ENCODE measurements at places on chromosomes 5 and 9.

DNA sequence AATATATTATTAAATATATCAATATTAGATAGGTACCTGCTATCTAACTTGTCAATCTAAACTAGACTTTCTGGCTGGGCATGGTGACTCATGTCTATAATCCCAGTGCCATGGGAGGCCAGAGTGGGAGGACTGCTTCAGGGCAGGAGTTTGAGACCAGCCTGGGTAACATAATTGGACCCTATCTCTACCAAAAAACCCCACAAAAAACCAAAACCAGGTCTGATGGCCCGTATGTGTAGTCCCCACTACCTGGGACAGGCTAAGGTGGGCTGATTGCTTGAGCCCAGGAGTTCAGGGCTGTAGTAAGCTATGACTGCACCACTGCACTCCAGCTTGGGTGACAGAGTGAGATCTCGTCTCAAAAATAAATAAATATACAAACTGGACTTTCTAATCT, 55.0 kb downstream of the PJA2 start:
- DNase-seq = no peak

- DNase-seq = no peak
These were observed 21.1 kb downstream of the ZDHHC11B start for GRCh38 chr5:763397-763796.

DNA sequence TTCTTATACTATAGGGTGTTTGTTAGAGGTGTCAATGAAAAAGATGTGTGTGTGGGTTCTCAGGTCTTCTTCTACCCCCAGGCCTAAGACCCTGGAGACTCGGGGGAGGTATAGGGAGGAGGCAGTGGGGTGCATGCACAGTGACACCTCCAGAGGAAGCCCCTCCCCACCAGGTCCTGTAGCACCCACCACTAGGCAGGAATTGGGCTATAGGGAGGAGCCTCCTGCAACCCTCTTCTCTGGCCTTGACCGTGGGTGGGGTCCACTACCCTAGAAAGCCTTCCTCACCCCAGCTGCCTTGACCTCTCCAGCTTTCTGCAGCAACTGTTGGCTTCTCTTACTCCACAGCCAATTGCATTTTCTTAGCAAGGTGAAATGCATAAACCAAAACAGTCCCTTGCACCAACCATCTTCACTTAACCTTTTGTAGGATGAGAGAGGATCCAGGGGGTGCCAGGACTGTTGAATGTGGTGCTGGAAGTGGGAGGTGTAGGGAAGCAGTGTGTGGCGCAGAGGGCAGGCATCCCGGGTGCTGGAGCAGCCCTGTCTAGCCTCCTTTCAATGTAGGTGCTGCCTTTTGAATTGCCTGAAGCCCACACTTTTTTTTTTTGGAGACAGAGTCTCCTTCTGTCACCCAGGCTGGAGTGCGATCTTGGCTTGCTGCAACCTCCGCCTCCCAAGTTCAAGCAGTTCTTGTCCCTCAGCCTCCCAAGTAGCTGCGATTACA, 128.5 kb downstream of the RGS3 start:
- DNase-seq = no peak

DNA sequence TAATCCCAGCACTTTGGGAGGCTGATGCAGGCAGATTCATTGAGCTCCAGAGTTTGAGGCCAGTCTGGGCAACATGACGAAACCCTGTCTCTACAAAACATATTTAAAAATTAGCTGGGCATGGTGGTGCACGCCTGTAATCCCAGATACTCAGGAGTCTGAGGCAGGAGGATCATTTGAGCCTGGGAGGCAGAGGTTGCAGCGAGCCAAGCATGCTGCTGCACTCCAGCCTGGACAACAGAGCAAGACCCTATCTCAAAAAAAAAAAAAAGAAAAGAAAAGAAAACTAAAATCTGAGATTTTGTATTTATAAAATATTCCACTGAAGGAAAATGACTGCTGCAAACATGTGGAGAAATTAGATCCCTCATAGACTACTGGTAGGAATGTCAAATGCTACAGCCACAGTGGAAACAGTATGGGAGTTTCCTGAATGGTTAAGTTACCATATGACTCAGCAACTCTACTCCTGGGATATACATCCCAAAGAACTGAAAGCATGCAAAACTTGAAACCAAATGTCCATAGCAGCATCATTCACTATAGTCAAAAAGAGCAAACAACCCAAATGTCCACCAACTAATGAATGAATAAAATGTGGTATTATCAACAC, 106.1 kb downstream of the UBAP2 start:
- no peak for DNase-seq

GRCh38 chr9:28456861-28457260, 883.6 kb upstream of the C9orf72 start:
- no peak for DNase-seq

- no peak for DNase-seq
These were observed 204.5 kb downstream of the FBXL7 start for GRCh38 chr5:15704397-15704947.

DNA sequence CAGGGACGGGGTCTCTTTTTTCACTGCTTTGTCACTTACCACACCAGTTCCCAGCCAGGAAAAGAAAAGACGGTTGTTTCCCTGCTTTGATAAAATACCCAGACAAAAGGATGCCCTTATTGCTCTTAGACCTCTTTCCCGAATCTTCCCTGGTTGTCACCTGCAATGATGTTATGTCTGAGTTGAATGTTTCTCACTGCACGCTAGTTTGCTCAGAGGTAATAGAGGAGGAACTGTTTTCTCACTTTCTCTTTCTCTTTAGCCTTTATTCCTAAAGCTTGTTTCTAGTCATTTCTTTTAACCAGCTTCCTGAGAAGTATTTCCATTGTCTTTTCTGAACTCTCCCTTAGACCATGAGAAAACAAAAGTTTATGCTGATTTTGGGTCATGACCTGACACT, 32.9 kb downstream of the ACER2 start:
- no peak for DNase-seq

GRCh38 chr5:72845889-72846288, 29.4 kb downstream of the TNPO1 start:
- DNase-seq = no peak

- no peak for DNase-seq
These were observed 13.9 kb downstream of the NINJ1 start for GRCh38 chr9:93119953-93120845.

DNA sequence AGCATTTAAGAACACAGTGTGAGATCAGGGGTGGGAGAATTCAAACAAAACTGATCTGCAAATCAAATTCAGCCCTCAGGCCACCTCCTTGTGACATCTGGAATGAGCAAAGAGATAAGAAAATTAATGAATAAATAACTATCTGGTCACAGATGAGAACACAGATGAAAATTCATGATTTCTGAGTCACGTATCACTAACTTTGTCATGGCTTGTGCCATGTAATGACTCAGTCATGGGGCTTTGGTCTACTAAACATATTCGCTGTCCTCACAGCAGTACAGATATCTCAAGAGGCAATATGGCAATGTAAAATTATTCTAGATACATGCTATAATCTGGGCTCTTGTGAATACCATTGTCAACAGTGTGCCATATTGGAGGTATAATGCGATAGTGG, 274.4 kb downstream of the MAN2A1 start:
- no peak for DNase-seq

DNA sequence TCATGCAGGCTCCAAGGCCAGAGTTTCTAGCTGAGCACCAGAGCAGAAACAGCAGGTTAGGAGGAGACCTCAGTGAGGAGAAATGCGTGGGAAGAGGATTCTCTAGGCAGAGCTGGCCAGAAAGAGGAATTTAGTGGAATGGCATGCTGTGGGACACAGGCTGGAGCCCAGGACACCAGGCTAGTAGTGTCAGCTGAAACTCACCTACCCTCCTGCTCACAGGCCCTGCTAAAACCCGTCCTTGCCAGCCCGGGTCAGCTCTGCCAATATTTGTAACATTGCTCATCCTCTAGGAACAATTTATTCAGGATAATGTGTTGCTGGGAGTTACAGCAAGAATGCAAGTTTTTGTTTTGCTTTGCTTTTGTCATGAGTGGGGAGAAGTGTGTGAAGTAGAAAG, 40.2 kb upstream of the AGXT2 start:
- no peak for DNase-seq

DNA sequence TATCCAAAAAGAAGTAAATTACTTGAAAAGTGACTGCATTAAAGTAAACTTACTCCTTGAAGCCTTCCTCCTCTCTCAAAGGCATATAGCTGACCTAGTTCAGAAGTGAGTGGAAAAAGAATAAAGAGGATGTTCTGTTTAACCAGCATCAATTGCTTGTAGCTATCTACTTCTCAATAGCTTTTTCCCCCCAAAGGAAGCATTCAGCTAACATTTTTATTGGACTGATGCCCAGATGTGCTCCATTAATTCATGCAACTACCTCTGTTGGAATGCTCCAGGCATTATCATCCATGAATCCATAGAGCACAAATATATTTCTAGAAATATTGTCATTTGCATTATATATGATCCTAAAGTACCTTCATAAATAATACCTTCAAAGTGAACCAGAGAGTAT, 132.8 kb downstream of the RASEF start:
- no peak for DNase-seq

- DNase-seq = peak; percentile 40
These were observed 9.9 kb upstream of the CXXC5 start for GRCh38 chr5:139638090-139638735.

DNA sequence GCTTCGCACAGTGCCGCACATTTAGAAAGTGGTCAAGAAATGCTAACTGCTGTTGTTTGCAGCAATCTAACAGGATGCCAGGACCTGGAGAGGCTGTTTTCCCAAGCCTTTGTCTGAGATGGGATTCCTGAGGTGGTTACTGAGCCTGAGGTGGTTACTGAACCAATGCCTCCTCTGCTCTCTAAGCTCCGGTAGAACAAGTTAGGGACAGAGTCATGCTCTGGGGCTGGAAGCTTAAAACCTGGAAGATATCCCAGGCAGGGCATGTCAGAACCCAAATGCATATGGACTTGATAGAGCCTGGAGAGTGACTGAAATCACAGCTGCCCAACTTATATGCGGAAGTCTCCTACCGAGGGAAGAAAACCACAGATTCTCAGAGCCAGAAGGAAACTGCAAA, 46.5 kb upstream of the FAT2 start:
- no peak for DNase-seq

DNA sequence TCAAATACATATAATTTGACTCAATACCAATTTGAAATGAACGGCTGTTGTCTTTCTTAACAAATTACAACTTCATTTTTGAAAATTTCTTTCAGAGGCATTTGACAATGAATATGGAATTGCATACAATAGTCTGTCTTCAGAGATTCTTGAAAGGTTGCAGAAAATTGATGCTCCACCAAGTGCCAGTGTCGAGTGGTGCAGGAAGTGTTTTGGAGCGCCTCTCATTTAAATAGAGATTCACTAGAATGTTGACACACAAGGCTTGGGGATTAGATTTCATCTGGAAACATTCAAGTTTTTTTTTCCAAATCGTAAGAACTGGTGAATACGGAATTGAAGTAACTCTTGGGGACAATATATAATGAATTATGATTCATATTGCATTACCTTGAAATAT, 8.1 kb downstream of the RPS6 start:
- DNase-seq = no peak

DNA sequence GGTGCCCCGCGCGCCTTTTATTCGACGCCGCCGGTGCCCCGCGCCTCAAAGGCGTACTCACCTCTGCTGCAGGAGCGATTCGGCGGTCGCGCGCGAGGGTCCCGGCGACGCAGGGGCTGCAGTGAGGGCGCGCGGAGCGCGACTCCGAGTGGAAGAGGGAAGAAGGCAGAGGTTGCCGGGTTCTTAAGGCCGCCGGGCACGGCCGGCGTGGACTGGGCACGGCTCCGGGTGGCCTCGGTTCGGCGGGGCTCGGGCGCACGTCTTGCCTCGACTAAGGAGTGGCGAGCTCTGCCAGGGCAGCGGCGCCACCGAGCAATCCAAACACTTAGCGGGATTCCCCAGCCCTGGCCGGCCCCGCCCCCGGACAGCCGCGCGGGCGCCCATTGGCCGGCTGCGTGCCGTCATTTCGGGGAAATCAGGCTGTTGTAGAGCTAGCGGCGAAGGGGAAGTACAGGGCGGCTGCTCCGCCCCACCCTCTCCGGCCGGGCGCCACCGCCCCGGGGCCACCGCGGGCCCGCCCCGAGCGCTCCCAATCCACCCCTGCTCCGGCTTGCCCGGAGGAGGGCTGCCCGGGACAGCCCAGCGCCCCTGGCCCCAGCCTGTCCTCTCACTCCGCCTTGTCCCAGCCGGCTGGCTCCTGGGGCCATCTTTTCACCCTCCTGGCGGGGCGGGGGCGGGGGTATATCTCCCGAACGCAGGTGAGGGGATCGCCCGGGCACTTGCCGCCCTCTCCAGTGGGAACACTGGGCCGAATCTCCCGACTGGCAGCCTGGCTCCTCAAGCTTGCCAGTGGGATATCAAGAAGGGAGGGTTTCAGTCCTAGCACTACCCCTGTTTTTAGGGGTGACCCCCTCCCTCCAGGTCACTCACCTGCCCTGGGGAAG, at the start of gene IRF1:
IRF1 (minus strand) TSS at position 290 of the 884 bp plus-strand sequence. CDS start 1,295 bp downstream, outside the sequence.
- DNase-seq = peak; percentile 89

DNA sequence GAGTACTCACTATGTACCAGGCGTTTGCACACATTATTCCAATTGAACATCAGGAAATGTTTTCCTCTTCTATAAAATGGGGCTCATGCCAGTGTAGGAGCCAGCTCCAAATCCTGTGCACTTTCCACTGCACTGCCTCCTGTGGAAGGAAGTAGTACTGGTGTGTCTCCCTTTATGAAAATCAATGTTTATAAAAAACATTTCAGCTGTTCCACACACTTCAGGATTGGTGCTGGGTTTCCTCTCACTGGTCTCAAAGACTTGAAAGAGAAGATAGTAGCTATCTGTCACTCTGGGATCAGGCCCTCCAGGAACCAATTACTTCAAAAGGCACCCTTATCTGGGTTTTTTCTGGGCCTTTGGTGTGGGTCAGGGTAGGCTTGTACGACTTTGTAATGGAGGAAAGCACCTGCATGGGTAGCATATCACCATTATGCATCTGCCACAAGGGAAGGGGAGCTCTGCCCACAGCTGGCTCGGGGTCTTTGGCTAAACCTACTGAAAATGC, 32.5 kb downstream of the RAB14 start:
- DNase-seq = no peak

GRCh38 chr5:62938927-62939326, 360.3 kb downstream of the LRRC70 start:
- no peak for DNase-seq

DNA sequence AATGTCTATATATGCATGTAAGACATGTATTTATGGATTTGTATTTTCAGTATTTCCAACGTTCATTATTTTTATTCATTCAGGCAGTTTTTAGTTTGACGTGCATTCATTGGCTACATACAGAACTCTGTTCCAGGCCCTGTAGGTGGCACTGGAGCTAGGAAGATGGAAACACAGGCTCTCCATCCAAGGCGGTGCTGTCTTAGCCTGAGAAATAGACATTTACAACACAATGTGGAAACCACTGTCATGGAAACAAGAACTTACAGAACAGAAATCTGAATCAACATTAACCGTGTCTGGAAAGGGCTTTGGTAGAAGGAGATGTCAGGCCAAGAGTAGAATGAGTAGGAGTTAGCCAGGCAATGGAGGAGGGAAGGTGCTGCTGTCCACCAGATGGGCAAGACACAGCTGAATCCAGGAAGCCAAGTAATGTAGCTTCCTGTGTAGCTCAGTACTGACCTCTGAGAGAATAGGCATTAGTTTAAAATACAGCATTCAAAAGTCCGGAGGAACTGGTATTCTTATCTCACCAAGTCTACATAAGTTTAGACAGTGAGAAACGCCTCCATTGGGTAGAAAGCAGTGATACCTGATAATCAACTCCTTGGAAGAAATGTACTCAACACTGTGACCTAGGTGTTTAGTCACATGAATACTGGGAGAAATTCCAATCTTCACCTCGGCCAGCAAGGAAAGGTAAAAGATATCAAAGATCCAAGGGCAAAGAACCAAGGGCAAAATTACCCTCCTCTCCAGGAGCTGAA, 388.6 kb upstream of the CDH6 start:
- DNase-seq = no peak

- DNase-seq = no peak
These were observed 23.3 kb downstream of the CFAP90 start for GRCh38 chr5:7827610-7828009.

- DNase-seq = no peak
These were observed 50.6 kb downstream of the FBXL7 start for GRCh38 chr5:15550502-15551112.

Measured in NCI-H1436 (cell line).